NCI-H526 (cell line): ENCODE measurements at places on chromosomes 6 and 20.

DNA sequence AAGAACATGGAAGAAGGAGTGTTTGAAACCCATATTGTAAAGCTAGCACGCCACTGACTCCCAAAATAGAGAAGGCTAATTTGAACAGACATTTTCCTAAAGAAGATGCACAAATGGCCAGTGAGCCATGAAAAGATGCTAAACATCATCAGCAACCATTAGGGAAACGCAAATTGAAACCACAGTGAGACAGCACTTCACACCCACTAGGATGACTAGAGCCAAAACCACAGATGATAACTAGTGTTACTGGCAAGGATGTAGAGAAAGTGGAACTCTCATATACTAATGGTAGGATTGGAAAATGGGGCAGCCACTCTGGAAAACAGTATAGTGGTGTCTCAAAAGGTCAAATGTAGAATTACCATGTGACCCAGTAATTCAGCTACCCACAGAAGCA is 58.2 kb downstream of the BMP7 start:
- DNase-seq = no peak

DNA sequence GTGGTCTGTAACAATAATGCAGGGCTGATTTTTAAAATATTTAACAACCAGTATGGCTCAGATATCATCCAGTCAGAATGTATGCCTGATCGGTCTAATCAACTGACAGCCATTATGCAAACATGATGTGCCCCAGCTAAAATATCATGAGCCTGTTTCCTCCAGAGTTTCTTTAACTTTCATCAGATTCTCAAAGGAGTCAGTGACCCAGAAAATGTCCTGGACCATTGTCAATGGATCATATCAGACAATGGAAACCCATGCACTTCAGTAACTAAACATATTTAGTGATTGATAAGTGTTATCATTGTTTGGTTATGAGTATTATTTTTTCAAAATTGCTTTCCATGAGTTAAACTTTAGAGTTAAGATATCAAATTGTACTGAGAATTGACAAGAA is 173.5 kb downstream of the LMBRD1 start:
- no peak for DNase-seq

DNA sequence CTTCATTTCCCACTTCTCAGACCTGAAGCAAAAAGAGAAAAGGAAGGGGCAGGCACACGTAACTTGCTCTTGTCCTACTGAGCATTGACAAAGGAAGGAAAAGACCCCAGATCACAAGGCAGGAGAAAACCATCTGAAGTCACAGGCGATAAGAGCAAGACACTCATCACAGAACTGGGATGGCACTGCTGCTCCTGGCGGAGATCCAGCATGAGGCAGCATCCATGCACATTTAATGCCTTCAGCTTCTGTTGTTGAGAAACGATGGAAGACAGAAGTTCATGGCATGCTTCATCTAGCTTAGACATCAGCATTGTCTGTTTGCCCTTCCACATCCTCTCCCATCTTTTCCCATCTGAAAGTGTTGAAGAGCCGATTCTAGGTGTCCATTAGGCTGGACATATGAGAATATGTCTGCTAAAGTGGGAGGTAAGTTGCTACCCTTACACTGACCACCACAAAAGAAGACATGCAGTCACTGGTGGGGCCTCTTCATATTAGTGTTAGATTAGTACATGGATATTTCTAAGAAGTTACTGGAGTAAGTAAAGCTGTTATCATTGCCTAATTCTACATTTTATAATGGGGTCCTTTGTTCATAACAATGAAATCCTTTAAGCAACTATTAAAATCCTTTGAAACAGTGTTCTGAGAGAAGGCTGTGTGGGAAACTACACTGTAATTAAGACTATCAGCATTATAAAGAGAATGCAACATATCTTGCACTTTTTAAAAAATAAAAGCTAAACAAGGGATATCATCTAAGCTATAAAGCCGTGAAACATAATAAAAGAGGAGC is 618.5 kb downstream of the C6orf118 start:
- DNase-seq = no peak

GRCh38 chr6:136244061-136244616 is 6.0 kb downstream of the MTFR2 start:
- no peak for DNase-seq

DNA sequence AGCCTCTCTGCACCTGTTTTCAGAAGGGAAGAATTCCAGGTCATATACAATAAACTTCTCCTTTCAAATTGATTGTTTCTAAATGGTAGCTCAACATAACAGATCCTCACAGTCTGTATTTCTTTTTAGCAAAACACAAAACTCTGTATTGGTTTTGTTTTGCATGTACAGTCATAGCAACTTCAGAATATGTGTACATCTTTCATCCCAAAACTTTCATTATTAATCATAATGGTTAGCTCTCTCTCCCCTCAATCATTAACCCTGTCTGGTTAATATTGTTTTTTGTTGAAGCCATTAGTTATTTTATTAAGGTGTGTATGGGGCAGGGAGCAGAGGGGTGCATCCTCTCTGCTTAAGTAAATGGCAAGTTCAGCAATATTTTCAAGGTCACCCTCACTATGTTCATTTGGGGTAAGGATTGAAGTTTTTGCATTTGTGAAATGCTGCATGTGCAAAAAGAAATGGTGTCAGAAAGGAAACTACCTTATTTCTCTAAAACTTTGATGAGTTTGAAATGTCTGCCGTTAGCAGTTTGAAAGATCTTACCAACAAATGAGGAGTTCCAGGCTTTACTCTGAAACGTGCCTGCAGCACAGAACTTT is 136.8 kb upstream of the BTBD3 start:
- DNase-seq = no peak

- DNase-seq = no peak
Measured at GRCh38 chr6:93081901-93082300, 337.5 kb downstream of the EPHA7 start.

DNA sequence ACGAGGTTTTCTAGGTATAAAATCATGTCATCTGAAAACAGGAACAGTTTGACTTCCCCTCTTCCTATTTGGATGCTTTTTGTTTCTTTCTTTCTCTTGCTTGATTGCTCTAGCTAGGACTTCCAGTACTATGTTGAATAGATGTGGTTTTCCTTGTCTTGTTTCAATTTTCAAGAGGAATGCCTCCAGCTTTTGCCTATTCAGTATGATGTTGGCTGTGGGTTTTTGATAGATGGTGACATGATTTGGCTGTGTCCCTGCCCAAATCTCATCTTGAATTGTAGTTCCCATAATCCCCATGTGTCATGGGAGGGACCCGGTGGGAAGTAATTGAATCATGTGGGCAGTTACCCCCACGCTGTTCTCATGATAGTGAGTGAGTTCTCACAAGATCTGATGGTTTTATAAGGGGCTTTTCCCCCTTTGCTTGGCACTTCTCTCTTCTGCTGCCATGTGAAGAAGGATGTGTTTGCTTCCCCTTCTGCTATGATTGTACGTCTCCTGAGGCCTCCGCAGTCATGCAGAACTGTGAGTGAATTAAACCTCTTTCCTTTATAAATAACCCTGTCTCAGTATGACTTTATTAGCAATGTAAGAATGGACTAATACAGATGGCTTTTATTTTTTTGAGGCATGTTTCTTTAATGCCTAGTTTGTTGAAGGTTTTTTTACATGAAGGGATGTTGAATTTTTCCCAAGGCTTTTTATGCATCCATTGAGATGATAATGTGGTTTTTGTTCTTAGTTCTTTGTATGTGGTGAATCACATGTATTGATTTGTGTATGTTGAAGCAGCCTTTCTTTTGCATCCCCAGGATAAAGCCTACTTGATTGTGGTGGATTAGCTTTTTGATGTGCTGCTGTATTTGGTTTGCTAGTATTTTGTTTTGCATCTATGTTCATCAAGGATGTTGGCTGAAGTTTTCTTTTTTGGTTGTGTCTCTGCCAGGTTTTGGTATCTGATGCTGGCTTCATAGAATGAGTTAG is 239.1 kb downstream of the THBS2 start:
- no peak for DNase-seq

GRCh38 chr20:33769043-33769442 is 37.2 kb downstream of the ZNF341 start:
- no peak for DNase-seq

GRCh38 chr6:124793398-124793797 is 168.8 kb upstream of the RNF217 start:
- DNase-seq = no peak

GRCh38 chr6:73579851-73580246 is 59.0 kb upstream of the EEF1A1 start:
- no peak for DNase-seq

- DNase-seq = peak; percentile 34
Measured at GRCh38 chr20:17873410-17874270, 95.0 kb downstream of the SNX5 start.

- DNase-seq = no peak
Measured at GRCh38 chr6:10960171-10960570, 73.3 kb downstream of the SYCP2L start.

DNA sequence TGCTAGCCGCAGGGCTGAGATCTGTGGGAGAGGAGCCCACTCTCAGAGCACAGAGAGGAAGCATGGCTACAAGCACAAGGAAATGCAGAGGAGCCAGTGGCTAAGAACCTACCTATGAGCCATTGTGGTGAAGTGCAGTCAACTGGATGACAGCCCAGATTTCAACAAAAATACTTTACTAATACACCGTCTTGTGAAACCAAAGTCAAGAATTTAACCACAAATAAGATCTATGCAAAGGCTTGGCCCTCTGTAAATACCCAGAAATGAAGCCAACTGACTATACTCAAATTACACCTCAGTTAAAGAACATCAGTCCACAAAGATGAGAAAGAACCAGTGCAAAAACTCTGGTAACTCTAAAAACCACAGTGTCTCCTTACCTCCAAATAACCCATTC is 40.1 kb upstream of the PTCHD4 start:
- DNase-seq = no peak

DNA sequence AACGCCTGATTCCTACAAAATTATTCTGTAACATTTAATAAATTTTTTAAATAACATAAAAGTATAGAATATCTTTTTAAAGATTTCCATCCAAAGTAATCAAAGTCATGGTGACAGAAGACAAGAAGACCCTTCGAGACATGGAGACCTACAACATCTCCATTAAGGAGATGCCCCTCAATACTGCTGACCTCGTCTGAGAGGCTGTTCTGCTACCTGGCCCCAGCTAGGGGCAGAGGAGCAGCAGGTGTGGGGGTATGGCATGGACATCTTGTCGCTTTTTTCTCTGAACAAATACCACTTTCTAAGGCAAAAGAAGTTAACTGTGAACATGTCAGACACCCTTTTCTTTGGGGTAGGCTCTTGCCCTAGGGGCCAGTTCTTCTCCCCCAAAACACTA is 44.1 kb downstream of the BLOC1S5 start:
- no peak for DNase-seq

- DNase-seq = no peak
Measured at GRCh38 chr20:48532028-48532427, 295.8 kb downstream of the PREX1 start.
